Activated CD4-positive, alpha-beta T cell treated with anti-CD3 and anti-CD28 coated beads, Interleukin-2, amount 50 U/mL, for 1 hour (primary cell): ENCODE measurements at places on chromosomes 1 and 21.

DNA sequence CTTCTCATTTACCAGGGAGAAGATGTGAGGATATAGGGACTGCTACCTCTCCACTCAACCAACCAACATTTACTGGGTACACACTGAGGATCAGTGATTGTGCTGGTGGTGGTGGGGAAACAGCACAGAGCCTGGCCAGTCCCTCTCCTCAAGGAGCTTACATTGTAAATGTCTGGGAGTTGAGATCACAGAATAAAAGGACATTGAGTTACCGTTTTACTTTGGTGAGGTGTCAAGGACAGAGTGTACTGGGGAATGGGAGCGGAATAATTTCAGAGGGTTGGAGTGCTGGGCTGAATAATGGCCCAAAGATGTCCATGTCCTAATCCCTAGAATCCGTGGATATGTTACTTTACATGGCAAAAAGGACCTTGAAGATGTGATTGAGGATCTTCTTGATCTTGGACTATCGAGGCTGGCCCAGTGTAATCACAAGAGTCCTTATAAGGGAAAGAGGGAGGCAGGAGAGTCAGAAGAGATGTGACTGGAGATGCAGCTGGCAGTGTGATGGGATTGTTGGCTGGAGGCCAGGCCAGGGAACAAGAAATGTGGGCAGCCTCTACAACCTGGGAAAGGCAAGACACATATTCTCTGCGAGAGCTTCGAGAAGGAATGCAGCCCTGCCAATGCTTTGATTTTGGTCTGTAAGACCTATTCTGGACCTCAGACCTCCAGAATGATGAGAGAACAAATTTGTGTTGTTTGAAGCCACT lies 26.6 kb upstream of the RWDD3 start:
- no peak for DNase-seq

GRCh38 chr1:43969416-43969745 lies 429 bp upstream of the DPH2 start:
- DNase-seq: no peak

- no peak for DNase-seq
These were observed 104.8 kb downstream of the HLX start for GRCh38 chr1:220983877-220984635.

DNA sequence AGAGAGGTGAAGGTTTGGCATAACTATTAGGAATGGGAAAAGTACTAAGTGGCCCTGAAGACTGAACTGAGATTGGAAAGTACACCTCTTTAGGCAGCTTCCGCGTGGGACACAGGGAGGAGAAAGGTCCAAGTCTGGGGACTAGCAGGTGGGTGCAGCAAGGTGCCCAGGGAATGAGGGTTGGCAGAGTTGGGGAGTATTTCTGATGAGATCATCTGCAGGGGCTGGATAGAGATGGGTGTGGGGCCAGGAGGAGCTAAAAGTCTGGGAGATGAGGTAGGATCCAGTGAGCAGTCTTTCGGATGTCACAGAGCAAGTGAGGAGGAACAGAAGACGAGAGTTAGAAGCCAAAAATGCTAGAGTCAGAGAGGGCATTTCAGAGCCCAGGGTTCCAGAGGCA lies 36.1 kb downstream of the CDCA8 start:
- no peak for DNase-seq

GRCh38 chr1:24735156-24735508 lies 10.1 kb upstream of the CLIC4 start:
- no peak for DNase-seq
